Urinary bladder (tissue), 4 donors: ENCODE measurements at places on chromosomes 2 and 18. TPM values are rescaled to one million over a fixed set of nuclear protein-coding genes. Genes with fewer than 3 reads are reported as not detected.

- DNase-seq = no peak
Measured at GRCh38 chr2:228359473-228359872, 178.0 kb upstream of the SPHKAP start.

- DNase-seq = no peak
Measured at GRCh38 chr2:26850505-26850904, 2.6 kb downstream of the DPYSL5 start.

Gene HAAO
- total RNA-seq = 10.6 TPM

Gene ARHGAP15
- total RNA-seq = 107 TPM

DNA sequence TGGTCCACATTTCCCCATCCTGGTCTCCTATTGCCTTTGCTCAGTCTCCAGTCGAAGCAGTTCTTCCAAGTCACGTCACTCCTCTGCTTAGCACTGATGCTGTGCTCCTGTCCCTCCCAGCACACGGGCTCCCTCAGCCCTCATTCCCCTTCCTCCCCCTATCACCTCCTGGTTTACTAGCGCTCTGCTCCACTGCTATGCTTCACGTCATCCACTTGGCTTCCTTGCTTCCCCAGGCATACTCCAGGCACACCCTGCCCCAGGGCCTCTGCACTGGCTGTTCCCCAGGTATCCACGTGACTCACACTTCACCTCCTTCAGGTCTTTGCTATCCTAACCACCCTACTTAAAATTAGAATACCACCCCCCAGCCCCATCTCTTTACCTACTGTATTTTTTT is 269.3 kb downstream of the GLI2 start:
- no peak for DNase-seq
